Smooth muscle cell of the umbilical artery (primary cell): ENCODE measurements at places on chromosomes 7 and 10. TPM values are rescaled to one million over a fixed set of nuclear protein-coding genes. Genes with fewer than 3 reads are reported as not detected.

Gene SEC23IP
- total RNA-seq: 27.0 and 52.2 TPM in 2 replicates

Gene COL28A1
- 0.32 TPM in 1 of 2 replicates, not detected in the other for total RNA-seq

Gene LIPN
- total RNA-seq: not detected in 2 replicates

Gene ZMIZ1
- 31.2 and 40.2 TPM in 2 replicates for total RNA-seq

Gene GRID2IP
- total RNA-seq: not detected in 2 replicates
